CD4-positive, alpha-beta T cell treated with Interleukin-21 for 1 hour (primary cell): ENCODE measurements at places on chromosomes 12 and 14.

- DNase-seq, result no peak
Observed at GRCh38 chr12:22551624-22552023, 7.3 kb upstream of the C2CD5 start.

DNA sequence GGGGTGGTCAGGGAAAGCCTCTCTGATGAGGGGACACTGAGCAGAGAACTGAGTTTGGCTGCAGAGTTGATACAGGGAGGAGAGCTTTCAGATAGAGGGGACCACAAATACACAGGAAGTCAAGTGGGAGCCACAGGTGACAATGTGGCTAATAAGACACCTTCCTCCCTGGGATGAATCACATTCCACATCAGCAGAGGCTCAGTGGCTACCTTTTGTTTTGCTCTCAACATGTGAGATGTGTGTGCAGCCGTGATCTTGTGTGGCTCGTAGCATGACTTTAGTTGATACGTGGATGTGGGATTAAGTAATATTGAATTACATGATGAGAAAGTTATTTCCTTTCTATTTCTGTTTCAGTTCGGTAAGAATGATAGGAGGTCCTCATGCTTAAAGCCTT is 7.5 kb downstream of the CRADD start:
- DNase-seq, result peak; percentile 3

GRCh38 chr12:93657071-93657470 is 20.1 kb upstream of the CRADD start:
- no peak for DNase-seq

GRCh38 chr12:114684870-114685273 is 897 bp upstream of the TBX3 start:
- DNase-seq, result no peak

- DNase-seq, result no peak
Observed at GRCh38 chr12:95658386-95658785, 107.1 kb upstream of the USP44 start.

- no peak for DNase-seq
Observed at GRCh38 chr14:78479127-78479780, 309.1 kb downstream of the NRXN3 start.

GRCh38 chr12:74490390-74491064 is 47.1 kb upstream of the ATXN7L3B start:
- peak; percentile 13 for DNase-seq

- DNase-seq, result no peak
Observed at GRCh38 chr12:46207644-46208043, 61.2 kb downstream of the SLC38A1 start.

DNA sequence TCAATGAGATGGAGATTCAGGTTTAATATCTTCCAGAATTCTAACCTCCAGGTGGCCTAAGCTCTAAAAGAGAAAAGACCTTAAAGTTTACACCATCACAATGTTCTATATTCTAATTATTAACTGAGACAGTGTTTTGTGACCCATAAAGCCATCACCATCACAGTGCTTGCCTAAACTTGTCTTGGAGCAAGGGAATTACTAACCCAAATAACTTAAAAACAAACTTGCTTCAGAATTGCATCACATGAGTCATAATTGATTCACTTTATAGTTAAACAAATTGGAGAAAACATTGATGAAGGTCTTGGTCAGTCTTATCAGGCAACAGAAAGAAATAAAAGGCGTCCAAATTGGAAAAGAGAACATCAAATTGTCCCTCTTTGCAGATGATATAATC is 54.5 kb upstream of the ALG10 start:
- no peak for DNase-seq

GRCh38 chr12:13170892-13171490 is 25.5 kb upstream of the EMP1 start:
- DNase-seq, result no peak

GRCh38 chr12:115407036-115407435 is 723.1 kb upstream of the TBX3 start:
- no peak for DNase-seq

DNA sequence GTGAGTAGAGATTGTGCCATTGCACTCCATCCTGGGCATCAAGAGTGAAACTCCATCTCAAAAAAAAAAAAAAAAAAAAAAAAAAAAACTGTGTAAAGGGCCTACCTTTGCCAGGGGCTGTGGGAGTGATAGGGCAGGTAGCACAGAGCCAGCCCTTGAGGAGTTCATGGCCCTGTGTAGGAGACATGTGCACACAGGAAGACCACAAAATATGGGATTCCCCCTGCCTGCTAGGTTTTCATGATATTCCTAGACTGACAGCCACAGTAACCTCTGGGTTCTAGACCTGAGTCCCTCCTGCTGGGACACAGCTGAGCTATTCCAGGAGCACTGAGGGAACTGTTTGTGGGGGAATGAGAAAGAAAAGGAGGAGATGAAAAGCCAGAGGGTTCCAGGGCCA is 8.3 kb upstream of the SPTSSA start:
- no peak for DNase-seq

- DNase-seq, result no peak
Observed at GRCh38 chr12:43094886-43095575, 457.0 kb downstream of the ADAMTS20 start.

DNA sequence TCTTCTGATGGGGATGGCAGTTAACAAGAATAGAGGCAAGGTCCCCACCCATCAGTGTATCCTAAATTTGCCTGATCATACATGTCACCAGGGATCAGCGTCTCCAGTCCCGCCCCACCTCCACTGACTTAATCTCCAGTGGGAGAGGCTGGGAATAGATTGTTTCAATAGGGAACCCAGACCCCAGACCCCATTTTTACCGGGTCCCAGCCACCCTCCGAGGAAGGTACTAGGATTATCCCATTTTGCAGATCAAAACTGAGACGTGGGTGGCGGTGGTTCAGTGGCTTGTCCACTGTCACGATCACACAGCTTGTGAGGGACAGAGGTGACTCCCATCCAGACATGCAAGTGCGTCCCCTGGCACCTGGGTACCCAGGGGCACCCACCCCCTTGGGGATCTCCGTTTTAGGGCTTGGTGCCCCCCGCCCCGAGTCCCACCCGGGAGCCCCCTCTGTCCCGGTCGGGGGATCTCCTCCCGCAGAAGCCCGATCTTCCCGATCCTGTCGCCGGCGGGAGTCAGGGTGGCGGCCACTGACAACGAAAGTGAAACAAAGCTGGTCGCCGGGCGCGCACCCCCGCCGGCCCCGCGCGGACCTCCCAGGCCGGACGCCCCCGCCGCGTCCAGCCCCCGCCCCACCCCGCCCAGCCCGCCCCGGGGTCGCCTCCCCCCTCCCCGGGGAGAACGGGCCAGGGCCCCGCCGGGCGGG is 523 bp downstream of the WSB2 start:
- peak; percentile 36 for DNase-seq

DNA sequence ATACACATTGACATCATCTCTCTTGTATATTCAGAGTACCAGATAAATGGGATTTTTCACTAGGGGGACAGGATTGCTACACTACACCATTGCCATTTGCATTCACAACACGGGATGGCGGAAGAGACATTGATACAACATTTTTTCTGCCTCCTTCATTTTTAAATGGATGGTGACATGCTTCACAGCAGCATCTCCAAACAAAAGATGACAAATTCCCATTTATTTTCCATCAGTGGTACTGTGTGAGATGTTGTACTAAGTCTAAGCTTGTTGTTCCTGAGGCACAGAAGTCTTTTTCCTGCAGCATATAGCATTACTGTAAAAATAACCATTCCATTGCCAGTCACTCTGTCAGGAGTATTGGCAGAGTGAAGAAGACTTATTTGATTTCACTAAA is 912.7 kb downstream of the NRXN3 start:
- no peak for DNase-seq

GRCh38 chr12:52579468-52580465 is 6.1 kb upstream of the KRT74 start:
- DNase-seq, result no peak

- DNase-seq, result no peak
Observed at GRCh38 chr12:25433024-25433423, 120.1 kb downstream of the LMNTD1 start.

- no peak for DNase-seq
Observed at GRCh38 chr12:44193281-44193680, 357.4 kb downstream of the TMEM117 start.

DNA sequence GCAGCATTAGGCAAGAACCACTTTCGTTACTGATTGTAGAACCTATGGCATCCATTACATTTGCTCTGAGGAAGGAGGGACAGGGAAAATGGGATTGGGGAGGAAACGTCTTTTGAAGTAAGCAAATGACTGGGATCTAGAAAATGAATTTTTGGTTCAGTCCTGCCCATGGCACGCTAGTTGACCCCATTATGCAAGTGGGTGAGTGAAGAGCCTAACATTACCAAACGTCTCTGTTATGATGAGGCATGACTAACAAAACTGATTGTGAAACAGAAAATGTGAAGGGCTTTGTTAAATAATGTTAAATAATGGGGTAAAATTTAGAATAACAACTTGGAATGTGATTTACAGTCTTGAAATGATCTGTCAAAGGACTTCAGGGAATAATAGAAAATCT is 38.9 kb downstream of the CPSF2 start:
- DNase-seq, result no peak

DNA sequence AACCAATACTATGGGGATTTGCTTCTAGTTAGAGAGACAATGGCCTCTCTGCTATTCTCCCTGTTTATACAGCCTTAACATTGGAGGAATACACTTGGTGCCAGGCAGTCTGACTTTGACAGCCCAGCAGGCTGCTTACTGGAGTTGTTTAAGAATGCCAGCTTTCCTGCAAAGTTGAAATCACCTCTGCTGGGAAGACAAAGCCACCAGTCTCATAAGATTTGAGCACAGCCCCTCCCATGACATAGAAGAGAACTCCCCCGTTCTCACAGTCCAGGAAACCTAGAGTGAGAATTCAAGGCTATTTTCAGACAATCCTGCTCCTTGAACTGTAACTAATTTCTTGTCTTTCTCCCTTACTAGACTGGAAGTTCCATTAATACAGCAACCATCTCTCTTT is 21.1 kb upstream of the CATSPERB start:
- no peak for DNase-seq

- no peak for DNase-seq
Observed at GRCh38 chr14:82855912-82856391, 1322.3 kb upstream of the SEL1L start.

DNA sequence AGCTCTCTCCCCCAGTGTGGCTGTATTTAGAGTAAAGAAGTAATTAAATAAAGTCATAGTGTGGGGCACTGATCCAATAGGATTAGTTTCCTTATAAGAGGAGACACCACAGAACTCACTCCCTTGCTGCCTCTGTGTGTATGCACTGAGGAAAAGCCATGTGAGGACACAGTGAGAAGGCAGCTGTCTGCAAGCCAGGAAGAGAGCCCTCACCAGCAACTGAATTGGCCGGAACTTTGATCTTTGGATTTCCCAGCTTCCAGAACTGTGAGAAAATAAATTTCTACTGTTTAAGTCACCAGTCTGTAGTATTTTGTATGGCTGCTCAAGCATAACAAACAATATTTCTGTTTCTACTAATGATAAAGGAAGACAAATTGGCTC is 368.7 kb upstream of the PRICKLE1 start:
- DNase-seq, result no peak

DNA sequence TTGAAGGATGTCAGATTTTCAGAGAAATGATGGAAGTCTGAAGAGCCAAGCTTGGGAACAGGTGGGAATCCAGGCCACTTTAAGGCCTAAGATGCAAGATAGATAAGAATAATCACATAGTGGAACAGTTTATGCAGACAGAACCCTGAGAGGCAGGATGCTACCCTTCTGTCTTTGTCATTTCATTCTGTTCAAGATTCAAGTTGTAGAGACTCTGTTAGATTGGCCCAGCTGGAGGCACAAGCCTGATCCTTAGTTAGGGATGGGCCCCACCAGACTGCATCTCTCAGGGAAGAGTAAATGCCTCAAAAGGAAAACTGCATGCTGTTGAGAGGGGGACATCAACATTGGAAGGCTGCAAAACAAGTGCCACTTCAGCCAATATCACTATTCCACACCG is 287.0 kb downstream of the PCNX1 start:
- DNase-seq, result no peak

DNA sequence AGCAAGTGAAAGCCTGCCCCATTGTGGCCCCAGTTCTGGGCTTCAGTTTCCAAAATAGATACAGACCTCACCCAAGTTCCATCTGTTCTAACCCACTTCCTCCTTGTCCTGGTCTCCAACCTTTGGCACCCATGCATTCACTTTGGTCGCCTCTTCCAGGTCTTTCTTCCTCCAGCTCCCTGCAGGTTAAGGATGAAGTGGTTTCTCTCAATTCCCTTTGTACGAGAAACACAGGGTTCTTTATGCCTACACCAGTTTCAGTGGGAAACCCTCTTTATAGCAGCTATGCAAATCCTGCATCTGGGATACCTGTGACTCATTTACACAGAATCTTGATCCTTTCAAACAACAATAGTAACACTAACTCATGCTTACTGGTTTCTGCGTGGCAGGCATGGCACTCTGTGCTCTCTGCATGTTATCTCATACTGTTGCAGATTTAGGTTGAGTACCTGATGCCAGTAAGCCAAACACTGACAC is 110.6 kb upstream of the AMIGO2 start:
- DNase-seq, result no peak

DNA sequence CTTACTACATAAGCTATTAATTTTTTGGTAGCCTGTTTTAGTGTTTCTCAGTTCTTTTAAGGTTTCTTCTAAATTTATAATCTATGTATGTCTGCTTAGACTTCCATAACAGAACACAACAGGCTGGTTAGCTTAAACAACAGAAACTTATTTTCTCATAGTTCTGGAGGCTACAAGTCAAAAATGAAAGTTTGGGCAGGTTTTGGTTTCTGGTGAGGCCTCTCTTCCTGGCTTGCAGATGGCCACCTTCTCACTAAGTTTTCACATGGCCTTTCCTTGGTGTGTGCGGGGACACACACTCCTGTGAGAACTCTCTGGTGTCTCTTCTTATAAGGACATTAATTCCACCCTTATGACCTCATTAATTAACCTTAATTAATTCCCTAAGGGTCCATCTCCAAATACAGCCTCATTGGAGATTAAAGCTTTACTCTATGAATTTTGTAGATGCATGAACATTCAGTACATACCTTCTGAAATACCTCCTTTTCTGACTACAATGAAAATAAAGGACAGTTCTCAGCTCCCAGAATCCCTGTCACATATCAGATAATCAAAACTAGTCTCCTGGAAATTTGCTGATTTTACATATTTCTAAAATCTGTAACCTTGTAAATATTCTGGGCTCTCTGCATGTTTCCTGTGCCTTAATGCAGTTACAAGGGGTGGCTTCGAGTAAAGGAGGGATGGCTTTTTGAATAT is 23.2 kb upstream of the BMAL2 start:
- no peak for DNase-seq

DNA sequence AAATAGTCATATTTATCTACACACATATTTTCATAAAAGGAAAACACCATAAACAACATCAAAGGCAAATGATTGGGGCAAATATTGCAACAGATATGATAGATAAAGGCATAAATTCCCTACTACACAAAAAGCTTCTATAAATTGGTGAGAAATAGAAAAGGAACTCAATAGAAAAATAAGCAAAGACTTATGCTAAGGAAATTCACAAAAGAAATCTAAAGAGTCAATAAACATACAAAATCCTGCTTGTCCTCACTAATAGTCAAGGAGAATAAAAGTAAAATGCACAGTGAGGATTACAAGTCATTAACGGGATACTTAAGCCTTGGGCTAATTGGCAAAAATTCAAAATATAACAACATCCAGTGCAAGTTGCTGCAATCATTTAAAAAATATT is 30.3 kb downstream of the CCDC59 start:
- DNase-seq, result no peak

GRCh38 chr14:24224618-24225071 is 7.5 kb downstream of the NEDD8 start:
- no peak for DNase-seq

- DNase-seq, result no peak
Observed at GRCh38 chr14:81427348-81428058, 27.4 kb upstream of the STON2 start.
